ENCODE measurements at places on chromosomes 6 and 20.

GRCh38 chr6:11672256-11672655 lies 106.3 kb downstream of the ADTRP start:
- DNase-seq = peak; percentile 52

GRCh38 chr6:1378065-1379016 lies 11.0 kb upstream of the FOXF2 start:
- no peak for DNase-seq

DNA sequence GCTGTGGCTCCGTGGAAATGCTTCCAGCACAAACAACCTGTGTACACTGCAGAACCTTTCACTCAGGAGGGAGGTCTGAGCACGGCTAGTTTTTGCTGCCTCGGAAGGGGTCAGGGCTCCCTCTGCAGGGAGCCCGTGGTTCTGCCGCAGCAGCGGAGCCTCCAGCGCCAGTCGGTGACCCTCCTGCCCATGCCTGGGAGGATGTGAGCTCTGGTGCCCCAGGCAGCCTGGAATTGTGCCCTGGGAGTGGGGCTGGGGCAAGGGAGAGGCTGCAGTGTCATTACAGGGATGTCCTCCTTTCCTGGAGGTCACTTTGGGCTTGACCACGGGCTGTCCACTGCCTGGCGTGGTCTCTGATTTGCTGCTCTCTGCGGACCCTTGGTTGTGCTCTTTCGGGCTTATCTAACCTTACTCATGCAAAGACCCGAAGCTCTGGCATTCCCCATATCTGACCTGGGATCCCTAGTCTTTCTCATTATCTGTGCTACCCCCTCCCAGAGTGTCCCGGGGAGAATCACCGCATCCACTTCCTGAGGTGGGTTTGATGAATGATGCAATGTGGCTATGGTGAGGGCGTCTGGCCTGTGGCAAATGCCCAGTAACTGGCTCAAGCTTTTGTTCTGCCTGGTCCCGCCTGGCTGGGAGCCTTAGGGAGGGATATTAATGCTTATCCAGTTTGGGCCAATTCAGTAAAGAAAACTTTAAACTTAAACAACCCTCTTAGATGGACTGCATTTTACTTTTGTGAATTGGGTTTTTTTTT lies 59.6 kb upstream of the TAGAP start:
- peak; percentile 45 for DNase-seq

DNA sequence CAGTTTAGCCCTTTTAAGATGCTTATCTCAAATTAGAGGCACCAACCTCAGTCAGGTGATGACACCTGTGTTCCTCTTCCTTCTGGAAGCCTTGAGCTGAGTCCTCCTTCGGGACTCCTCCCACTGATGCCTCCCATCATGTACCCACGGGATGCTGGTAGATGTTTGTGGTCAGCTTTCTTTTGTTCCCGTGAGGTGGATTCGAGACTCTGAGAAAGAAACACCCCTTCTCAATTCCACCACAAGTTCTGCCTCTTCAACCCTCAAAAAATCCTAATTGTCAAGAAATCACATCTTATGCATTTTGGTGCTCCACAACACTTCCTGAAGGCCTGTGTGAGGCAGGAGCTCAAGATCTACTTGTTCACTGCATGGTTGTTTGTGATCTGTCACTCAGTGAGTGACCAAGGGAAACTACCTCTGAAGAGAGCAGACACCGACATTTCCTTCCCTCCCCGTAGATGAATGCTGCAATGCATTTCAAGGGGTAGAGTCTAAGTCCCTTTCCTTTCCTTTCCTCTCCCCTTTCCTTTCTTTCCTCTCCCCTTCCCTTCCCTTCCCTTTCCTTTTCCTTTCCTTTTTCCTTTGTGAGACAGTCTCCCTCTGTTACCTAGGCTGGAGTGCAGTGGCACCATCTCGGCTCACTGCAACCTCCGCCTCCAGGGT lies 50.5 kb downstream of the PCNA start:
- DNase-seq = no peak

DNA sequence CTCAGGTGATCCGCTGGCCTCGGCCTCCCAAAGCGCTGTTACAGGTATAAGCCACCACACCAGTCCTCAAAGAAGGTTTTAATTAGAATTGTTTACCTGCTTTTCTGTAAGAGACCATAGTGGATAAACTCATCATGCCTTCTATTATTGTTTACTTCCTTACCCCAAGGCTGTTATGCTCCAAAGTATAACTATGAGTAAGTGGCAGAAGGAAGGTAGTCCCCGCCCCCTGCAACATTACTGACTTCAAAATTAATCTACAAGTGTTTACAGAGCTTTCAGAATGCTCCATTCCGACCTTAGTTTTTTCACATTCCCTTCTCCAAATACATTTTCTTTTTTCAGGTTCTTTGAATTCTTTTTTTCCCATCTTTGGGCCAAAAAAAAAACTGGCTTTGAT lies 480.5 kb upstream of the NOX3 start:
- DNase-seq = no peak

DNA sequence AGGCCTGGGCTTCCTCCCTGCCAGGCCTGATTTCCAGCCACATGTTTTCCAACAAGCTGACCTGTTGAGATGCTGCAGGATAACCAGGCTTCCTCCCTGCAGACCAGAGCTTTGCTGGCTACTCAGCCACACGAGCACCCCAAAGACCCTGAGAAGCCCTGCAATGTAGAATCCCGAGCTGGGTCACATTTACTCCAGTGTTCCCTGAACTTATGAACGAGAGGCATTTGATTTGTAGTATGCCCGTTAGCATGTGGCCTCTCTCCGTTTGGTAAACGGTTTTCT lies 4.0 kb downstream of the SIRPA start:
- DNase-seq = no peak

- DNase-seq = no peak
Observed at GRCh38 chr6:2226775-2227174, 18.6 kb downstream of the GMDS start.

DNA sequence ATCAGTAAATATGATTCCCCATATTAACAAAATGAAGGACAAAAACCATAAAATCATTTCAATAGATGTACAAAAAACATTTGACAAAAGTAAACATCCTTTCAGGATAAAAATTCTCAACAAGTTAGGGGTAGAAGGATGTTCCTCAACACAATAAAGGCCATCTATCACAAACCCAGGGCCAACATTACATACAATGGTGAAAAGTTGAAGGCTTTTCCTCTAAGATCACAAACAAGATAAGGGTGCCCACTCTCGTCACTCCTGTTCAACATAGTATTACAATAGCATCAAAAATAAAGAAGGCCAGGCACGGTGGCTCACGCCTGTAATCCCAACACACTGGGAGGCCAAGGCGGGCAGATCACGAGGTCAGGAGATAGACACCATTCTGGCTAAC lies 22.6 kb upstream of the ASF1A start:
- no peak for DNase-seq

DNA sequence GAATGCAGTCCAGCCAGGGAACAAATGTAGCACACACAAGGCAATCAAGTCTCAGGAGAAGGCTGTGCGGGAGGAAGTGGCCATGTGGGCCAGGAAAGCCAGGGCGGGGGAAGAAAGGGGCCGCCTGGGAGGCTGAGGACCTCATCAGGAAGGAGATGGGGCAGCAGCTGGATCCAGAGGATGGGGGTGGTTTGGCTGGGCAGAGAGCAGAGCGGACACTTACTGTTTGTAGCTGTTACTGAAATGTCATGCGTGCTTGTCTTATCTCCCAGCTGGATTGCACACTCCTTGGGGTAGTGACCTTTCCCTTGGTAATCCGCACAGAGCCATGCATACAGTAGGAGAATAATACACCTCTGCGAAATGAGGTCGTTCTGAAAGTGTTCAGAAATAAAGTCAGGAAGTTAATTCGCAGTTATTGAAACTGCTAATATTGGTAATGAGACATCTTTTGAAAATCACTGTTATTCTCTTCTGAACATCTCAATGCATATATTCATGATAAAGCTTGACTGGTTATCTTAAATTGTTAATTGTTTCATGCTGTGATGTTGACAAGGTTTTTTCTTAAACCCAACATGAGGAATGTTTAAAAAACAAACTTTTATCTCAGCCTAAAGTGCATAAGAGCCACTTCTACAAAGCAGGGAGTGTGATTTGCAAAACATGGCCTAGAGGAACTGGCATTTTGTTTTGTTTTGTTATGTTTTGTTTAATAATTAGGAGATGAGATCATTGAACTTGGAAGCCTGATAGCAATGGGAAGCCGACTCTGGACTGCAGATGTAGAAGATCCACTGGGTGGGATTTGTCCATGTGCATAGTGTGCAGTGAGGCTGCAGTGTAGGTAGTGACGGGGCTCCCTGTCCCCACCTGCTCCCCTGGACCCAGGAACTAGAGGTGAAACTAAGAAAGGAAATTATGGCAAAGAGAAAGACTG lies 18.0 kb upstream of the MAP3K4 start:
- peak; percentile 81 for DNase-seq

- no peak for DNase-seq
Observed at GRCh38 chr6:25307805-25308494, 28.8 kb downstream of the CARMIL1 start.

- DNase-seq = peak; percentile 1
Observed at GRCh38 chr6:127824061-127824460, 76.8 kb downstream of the THEMIS start.

DNA sequence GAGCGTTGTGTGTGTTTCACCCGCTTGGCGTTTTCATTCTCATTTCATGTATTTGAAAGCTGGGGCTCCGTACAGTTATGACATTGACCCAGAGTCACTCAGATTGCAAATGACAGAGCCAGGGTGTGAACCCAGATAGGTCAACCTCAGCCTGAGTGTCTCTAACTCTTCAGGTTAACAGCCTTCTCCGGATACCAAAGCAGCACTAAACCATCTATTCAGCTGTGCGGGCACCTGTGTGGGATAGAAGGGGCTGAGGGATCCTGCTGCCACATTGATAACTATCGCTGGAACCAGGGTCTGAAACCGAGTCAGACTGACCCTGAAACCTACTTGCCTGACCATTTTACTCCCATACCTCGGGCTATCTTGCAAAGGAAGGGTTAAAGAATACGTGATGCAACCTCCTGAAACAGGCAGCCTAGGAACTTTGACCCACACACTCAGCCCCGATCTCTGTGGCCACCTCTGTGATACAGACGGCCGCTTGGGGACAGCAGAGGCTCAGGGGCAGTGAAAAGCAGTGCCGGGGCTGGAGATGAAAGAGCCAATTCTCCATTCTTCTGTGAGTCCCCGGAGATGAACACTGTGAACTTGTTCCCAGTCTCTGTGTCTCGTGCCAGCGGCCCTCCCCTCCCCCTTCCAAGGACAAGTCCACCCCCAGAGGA lies 233.5 kb upstream of the QKI start:
- no peak for DNase-seq

DNA sequence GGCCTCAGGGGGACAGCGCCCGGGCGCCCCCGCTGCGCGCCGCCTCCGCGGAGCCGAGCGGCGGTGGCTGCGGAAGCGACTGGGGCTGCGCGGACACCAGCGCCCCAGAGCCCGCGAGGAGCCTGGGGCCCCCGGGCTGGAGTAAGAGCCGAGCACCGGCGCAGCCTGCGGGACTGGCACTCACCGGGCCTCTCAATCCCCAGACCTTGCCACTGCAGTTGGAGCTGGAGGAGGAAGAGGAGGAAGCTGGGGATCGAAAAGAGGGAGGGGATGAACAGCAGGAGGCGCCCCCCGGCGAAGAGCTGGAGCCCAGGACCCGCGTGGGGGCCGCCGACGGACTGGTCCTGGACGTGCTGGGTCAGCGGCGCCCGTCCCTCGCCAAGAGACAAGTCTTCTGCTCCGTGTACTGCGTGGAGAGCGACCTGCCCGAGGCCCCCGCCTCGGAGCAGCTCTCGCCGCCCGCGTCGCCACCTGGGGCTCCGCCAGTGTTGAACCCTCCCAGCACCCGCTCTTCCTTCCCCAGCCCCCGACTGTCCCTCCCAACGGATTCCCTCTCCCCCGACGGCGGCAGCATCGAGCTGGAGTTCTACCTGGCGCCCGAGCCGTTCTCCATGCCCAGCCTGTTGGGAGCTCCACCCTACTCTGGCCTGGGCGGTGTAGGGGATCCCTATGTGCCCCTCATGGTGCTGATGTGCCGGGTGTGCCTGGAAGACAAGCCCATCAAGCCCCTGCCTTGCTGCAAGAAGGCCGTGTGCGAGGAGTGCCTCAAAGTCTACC lies 590 bp downstream of the RNF217 start:
- peak; percentile 35 for DNase-seq

DNA sequence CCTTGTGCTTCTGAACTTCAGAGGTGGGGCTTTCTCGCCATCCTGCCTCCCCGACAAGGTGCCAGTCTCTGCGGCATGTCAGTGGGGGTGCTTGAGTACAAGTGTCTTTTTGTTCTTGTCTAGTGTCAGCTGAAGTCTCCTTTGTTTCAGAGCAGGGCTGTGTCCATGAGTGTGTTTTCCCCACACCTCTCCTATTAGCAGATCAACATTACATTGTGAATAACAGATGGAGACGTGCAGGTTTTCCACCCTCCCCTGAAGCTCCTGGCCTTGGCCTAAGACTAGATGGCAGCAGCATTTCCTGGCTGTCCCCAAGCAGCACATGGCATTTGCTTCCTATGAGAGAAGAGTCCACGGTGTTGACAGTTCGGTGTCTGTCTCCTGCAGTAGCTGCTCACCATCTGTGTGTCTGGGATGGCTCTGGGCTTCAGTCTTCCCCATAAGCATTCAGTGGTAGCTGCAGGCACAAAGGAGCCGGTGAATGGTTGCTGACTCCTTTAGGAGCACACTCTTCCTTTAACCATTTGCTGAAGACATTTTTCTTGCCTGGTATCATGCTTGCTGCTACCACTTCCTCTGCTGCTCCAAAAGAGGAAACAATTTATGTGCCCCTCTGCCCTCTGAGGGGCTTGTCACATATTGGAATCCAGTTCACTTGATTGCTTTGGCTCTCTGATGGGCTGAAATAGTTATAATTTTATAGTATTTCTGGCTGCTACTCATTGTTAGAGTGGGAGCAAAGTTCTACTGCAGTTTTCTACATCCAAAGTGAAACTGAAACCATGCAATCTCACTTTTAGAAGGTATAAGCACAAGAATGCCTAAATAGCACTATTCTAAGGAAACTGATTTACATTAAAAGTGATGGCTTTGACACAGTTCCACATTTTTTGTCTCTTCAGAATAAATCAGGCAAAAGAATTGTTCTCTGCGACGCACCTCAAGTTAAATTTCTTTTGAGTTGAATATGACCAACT lies 913.0 kb downstream of the C6orf118 start:
- DNase-seq = no peak

- DNase-seq = no peak
Observed at GRCh38 chr6:90356012-90356421, 59.4 kb upstream of the BACH2 start.

DNA sequence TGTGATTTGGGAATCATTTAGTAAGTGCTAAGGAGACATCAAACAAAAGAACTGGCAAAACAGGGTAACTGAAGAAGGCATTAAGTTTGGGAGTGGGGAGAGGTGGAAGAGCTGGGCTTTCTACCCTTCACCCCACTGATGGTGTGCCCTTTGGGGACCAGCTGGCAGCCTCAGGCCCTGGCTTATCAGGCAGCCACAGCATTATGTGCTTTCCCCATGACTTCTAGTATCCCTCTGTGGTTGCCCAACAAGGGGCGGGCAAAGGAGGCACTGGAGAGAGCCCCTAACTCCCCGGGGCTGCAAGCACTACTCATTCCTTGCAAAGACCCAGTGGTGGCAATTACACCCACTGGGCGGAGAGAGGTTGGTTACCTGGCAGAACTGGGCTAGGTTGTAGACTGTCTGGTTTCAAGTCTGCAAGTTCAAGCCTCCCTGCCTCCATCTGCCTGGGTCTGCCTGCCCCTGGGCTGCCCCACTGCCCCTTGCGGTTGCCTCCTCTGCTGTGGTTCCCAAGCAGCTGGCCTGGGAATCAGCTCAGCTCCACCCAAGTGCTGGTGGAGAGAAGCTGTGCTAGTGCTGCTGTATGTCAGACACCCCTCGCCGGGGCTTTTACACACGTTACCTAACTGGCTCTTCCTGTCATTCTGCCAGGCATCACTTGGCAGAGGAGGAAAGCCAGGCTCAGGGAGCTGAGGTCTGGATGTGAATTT lies 29.9 kb downstream of the KCNK5 start:
- no peak for DNase-seq
